ENCODE measurements at places on chromosomes 4 and X.

DNA sequence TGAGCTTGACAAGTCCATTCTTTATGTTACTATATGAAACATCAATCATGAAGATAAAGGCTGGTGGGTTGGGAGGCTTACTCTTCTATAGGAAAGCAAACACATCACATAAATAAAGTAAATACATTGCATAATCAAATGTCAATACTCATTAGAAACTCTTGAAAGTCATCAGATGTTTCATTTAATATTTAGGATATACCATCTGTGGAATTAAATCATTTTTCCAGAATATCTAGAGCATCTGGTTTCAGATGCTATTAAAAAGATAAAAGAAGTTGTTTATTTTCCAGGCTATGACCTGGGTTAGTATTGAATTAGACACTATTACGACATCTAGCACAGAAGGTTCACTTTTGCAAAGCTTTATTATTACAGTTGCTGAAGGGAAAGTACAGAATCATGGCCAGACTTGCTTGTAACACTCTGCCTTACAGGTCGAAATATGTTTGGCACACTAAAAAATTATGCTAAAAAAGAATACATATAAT, 72.6 kb downstream of the METTL14 start:
- no peak for DNase-seq

DNA sequence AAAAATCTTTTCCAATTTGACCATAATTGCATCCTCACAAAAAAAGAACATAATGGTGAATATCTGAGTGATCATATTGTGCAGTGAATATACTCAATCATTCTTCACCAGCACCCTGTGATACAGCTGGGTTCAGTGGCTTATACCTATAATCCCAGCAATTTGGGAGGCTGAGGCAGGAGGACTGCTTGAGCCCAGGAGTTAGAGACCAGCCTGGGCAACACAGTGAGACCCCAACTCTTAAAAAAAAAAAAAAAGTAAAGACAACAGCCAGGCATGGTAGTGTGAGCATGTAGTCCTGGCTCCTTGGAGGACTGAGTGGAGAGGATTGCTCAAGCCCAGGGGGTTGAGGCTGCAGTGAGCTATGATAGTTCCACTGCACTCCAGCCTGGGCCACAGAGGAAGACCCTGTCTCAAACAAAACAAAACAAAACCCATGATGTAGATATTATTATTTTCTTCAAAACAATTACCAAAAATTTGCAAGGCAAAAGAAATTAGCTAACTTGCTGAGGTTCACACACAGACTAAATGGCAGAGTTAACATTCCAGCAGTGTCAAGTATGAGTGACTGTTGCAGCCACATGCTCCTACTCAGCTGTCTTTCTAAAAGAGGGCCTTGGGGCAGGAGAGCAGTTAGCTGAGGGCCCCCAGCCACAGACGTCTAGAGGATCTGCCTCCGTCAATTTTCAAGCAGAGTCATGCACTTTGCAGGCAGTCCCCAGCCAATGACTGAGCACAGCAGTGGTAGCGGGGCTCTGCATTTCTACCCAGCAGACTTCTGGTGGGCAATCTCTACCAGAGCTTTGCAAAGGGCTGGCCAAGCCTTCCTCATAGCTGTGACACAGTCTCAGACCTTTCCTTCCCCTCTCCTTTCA, 33.4 kb downstream of the ADGRA3 start:
- no peak for DNase-seq

GRCh38 chrX:153662266-153662665, 11.3 kb downstream of the PNCK start:
- peak; percentile 43 for DNase-seq

GRCh38 chrX:67545036-67545821, 1.4 kb downstream of the AR start:
- no peak for DNase-seq

GRCh38 chr4:26144526-26145155, 176.2 kb upstream of the RBPJ start:
- DNase-seq: no peak

DNA sequence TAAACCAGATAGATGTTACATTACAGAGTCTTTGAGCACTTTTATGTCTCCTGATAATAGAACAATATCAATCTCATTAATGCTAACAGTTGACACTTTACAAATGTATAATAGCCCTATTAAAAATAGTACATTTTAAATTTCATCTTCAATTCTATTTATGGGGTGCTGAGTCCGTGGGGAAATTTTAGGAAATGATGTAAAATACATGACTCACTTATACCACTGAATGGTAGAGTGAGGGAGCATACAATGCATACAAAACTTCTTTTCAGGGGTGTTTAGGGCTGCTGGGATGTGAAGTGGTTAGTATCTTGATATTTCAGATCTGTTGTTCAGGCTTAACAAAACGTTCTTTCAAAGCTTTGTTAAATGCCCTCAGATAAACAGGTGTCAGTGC, 696.2 kb downstream of the TRAM1L1 start:
- DNase-seq: no peak

DNA sequence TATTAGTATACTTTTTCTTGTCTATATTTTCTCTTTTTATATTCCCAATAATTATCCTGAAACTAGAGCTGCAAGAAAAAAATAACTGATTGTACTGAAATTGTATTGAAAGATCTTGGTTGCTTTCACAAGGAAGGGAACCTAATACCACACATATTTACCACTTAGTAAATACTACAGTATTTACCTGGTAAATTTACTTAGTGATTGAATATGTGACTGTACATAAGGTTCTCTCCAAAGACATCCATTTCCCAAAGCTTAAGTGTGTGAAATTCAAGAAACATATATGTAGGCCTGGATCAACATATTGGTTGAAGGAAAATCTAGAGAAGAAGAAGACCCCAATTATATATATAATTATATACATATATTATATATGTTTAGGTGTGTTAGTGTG, 1272.7 kb downstream of the C4orf33 start:
- DNase-seq: no peak

GRCh38 chr4:120838784-120839183, 83.7 kb downstream of the PRDM5 start:
- no peak for DNase-seq

GRCh38 chr4:157265281-157265680, 44.8 kb downstream of the GRIA2 start:
- no peak for DNase-seq

DNA sequence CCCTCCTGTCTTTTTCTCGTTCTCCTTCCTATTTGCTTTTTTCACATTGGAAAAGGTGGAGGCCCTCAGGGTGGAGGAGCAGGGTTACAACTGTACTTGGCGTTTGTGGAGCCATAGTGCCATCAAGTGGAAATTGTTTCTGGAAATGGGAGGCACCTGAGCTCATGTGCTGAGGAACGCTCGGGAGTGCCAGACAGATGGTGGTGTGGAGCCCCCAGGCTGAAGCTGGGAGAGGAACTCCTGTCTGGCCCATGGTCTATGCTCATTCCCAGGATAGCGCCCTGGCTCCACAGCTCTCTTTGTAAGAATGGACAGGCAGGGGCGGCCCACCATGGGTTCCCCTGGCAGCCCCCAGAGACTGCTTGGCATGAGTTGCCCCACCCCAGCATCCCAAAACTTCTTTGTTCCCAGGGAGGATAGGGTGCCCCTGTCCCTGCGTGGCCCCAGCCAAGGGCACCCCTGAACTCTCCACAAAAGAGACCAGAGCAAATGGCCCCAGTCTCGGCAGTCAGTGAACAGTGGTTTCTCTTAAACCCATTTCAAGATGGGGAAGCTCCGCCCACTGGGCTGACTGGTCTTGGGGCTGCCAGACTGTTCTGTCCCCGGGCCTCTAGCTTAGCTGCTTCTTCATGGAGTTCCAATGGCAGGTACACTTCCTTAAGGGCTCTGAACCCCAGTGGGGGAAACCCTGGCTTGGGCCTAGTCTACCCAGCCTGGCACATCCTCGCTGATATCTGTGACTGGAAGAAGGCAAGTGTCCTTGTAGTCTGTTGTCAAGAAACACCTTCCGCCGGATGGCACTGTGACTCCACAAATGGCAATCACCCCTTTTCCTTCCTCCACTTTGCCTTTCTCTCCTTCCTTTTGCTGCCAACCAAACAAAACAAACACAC, 70.1 kb downstream of the NBDY start:
- DNase-seq: no peak

- DNase-seq: no peak
Measured at GRCh38 chr4:86921608-86922252, 13.1 kb upstream of the AFF1 start.

- no peak for DNase-seq
Measured at GRCh38 chrX:55524487-55524886, 34.8 kb upstream of the USP51 start.

DNA sequence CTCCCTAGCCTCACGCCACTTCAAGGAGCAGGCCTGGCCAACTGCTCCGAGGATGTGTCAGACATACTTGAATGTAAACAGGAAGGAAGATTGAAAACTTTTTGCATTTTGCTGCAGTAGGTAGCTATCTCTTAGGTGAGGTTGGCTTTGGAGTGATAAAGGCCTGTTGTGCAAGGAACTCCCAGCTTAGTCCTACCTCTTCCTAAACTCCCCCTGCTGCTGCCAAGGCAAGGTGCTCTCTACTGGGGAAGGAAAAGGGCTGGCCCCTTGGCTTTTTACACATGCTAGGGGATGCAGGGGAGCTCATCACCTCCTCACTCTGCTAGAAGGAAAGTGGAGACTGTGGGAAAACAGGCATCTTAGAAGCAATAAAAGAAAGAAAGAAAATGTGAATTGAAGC, 10.7 kb upstream of the BRS3 start:
- no peak for DNase-seq

GRCh38 chr4:166594326-166594946, 639.9 kb downstream of the SPOCK3 start:
- DNase-seq: no peak
